ENCODE measurements at places on chromosomes 12 and 14. TPM values are rescaled to one million over a fixed set of nuclear protein-coding genes. Genes with fewer than 3 reads are reported as not detected.

GRCh38 chr12:93616584-93617101 lies 44.2 kb downstream of the SOCS2 start:
- no peaks in the 10 kb centered on the region for H3K4me1 ChIP-seq
- H3K27ac ChIP-seq: no peak overlapping the region
- H3K4me3 ChIP-seq: no peak overlapping the region
- H3K27me3 ChIP-seq: peaks cover 17% of the 10 kb centered on the region

- no peak overlapping the region for H3K27ac ChIP-seq
- no peaks in the 10 kb centered on the region for H3K27me3 ChIP-seq
- no peak overlapping the region for H3K4me3 ChIP-seq
These were observed 115.9 kb downstream of the DERA start for GRCh38 chr12:16027002-16027401.

DNA sequence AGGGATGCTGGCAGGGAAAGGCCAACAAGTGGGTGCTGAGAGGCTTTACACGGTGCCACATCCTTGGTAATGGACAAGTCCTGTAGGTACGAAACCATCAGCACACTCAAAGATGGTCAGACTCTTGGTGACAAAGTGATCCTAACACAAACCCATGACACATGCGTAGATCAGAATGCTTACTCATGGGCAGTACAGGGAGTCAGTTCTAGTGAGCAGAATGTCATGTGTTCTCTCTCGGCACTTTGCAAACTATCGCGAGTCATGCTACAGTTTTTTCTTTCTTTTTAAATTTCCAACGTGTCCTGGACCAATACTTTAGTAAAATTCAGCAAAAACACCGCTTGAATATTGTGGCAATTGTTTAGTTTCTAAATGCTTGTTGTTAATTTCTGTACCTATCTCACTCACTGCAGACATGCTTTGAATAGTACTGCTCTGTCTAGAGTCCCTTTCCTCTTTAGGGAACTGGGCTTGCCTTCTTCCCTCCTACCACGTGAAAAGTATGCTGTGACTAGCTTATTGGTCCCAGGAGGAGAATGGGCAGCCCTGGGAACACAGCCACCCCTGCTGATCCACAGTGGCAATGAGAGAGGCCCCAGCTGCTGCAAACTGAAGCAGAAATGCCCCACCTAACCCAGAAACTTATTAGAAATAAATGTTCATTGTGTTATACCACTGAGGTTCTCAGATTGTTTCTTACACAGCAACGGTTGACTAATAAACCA lies 62.4 kb downstream of the UBR7 start:
- H3K36me3 ChIP-seq: no peaks in the 10 kb centered on the region
- DNase-seq: no peak
- H3K27me3 ChIP-seq: no peaks in the 10 kb centered on the region
- no peak overlapping the region for H3K4me3 ChIP-seq
- no peak overlapping the region for H3K27ac ChIP-seq

The AQP2 gene
- not detected for total RNA-seq

The KRT8 gene
- total RNA-seq: 0.51 TPM

The TROAP gene
- total RNA-seq: 49.9 TPM
